ENCODE measurements at places on chromosomes 3 and 15. TPM values are rescaled to one million over a fixed set of nuclear protein-coding genes. Genes with fewer than 3 reads are reported as not detected.

The PRTG gene
- total RNA-seq: not detected

DNA sequence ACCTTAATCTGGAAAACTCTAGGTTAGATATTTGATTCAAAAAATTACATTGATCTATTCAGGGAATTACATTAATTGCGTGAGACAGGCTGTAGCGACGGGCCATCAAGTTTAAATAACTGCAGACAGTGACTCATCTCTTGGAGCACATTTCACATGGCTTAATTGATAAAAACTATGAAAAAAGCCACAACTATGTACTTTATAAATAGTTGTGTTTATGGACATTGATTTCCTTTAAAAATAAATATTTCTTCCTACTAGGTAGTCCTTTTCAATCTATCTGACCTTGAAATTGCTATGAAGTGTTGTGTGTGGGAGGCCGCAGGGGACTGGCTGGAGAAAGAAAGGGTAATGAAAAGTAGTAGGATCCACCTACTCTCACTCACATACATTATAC lies 157.8 kb downstream of the IL1RAP start:
- H3K36me3 ChIP-seq: no peaks in the 10 kb centered on the region
- DNase-seq: no peak
- H3K4me3 ChIP-seq: no peak overlapping the region
- no peak overlapping the region for H3K27ac ChIP-seq
- peaks cover 5% of the 10 kb centered on the region for H3K27me3 ChIP-seq
- no peaks in the 10 kb centered on the region for H3K4me1 ChIP-seq

The ZXDC gene
- 29.2 TPM for total RNA-seq

- H3K36me3 ChIP-seq: no peaks in the 10 kb centered on the region
- DNase-seq: no peak
- H3K27ac ChIP-seq: no peak overlapping the region
These were observed 218.0 kb upstream of the CDIN1 start for GRCh38 chr15:36361351-36361870.

GRCh38 chr15:68435966-68436365 lies 4.0 kb upstream of the ITGA11 start:
- H3K27me3 ChIP-seq: peaks cover 46% of the 10 kb centered on the region
- H3K36me3 ChIP-seq: no peaks in the 10 kb centered on the region
- no peak for DNase-seq
- no peak overlapping the region for H3K27ac ChIP-seq

The FEZF2 gene
- not detected for total RNA-seq

GRCh38 chr3:157127268-157127667 lies 32.7 kb downstream of the CCNL1 start:
- no peaks in the 10 kb centered on the region for H3K36me3 ChIP-seq
- no peak for DNase-seq
- peaks cover 59% of the 10 kb centered on the region for H3K4me1 ChIP-seq
- no peak overlapping the region for H3K27ac ChIP-seq
- H3K27me3 ChIP-seq: no peaks in the 10 kb centered on the region
- H3K4me3 ChIP-seq: no peak overlapping the region

DNA sequence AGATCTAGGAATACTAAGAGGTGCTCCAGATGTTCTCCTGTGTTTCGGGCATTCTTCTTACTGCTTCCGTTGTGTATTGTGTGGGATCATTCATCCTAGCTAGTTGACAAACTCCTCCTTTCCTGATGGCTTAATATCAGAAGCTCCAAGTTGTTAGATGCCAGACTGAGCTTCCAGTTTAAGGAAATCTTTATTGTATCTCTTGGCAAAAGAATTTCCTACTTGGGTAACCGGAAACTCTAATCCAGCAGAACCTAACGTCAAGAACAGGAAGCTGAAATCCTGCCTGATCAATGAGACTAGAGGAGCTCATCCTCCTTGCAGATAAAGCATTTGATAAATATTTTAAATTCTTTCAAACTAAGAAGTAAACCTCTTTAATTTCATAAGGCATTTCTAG lies 27.7 kb upstream of the MYH15 start:
- H3K27me3 ChIP-seq: peaks cover 2% of the 10 kb centered on the region
- DNase-seq: no peak

DNA sequence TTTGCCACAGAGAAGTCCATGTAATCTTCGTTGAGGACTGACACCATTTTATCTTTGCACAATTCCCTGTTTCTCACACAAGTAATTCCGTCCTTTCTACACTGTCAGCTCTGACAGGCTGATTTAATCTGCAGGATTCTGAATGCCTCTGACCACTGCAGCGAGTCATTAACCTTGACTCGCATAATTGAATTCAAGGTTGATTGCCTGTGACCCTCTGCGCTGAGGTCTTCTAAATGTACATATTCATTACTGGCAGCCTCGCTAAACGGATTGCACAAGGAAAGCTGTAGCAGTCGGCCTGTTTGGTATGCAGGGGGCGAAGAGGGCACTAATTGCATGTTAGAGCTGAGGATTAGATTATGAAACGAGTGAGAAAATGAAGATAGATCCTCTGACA lies 147.8 kb downstream of the SHOX2 start:
- H3K4me3 ChIP-seq: no peak overlapping the region
- H3K36me3 ChIP-seq: no peaks in the 10 kb centered on the region
- DNase-seq: no peak
- no peaks in the 10 kb centered on the region for H3K27me3 ChIP-seq
- no peak overlapping the region for H3K27ac ChIP-seq
- no peaks in the 10 kb centered on the region for H3K4me1 ChIP-seq

The PTH1R gene
- not detected for total RNA-seq

DNA sequence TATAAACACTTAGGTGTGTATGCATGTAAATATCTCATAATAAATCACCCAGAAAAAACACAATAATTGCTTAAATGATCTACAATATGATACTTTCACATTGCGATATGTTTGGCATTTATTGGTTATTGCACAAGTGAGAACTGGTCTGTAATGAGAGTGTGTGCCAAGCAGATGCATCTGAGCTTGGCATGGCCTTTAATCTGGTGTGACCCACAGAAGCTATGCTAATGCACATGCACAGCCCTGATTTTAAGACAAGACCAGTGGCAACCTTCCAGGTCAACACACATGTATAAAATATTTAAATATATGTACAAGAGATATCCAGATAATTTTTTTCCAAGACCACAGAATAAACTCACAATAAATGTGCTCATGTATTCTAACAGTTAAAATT lies 42.7 kb downstream of the C2CD4A start:
- no peak overlapping the region for H3K27ac ChIP-seq
- no peak for DNase-seq
- H3K27me3 ChIP-seq: no peaks in the 10 kb centered on the region
- H3K4me1 ChIP-seq: peaks cover 13% of the 10 kb centered on the region
- no peaks in the 10 kb centered on the region for H3K36me3 ChIP-seq
- H3K4me3 ChIP-seq: no peak overlapping the region

DNA sequence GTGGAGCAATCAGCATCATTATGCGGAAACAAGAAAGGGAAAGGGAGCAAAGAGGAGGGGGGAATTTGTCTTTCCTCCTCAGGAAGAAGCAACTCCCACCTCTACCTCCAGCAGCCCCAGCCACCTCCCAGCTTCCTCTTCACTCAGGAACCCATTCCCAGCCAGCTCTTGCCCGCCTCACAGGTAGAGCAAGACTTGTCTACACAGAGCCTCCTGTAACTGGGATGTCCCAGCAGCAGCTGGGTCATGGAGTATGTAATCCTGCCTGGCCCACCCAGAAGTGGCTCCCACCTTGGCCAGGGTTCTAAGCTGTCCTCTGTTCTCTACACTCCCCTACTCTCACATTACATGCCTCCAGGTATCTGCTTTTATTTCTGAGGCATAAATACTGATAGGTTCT lies 14.0 kb downstream of the IGDCC3 start:
- peaks cover 32% of the 10 kb centered on the region for H3K27me3 ChIP-seq
- H3K36me3 ChIP-seq: no peaks in the 10 kb centered on the region
- no peak overlapping the region for H3K27ac ChIP-seq
- H3K4me1 ChIP-seq: no peaks in the 10 kb centered on the region
- DNase-seq: no peak

The LTF gene
- not detected for total RNA-seq

DNA sequence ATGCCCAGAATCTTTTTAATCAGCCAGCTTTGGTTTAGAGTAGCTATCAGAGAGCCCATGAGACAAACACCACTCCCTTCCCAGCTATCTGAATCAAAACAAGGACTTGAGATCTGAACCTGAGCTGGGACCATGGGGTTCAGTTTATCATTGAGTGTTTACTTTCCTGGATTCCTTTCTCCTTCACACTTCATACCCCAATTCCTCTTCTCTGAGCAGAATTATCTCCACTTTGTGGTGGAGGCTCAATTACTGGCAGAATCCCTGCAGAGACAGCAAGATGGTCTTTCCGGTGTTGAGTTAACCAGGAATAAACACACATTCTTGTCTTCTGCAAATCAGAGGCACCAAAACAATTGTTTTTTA lies 102.4 kb downstream of the RPL22L1 start:
- no peak overlapping the region for H3K27ac ChIP-seq
- no peaks in the 10 kb centered on the region for H3K36me3 ChIP-seq

GRCh38 chr3:43346978-43347749 lies 60.8 kb downstream of the SNRK start:
- H3K4me3 ChIP-seq: peak overlapping the region; percentile 49
- peak overlapping the region; percentile 92 for H3K27ac ChIP-seq
- peaks cover 83% of the 10 kb centered on the region for H3K4me1 ChIP-seq
- peaks cover 79% of the 10 kb centered on the region for H3K36me3 ChIP-seq

GRCh38 chr3:68256635-68257223 lies 602.3 kb upstream of the SUCLG2 start:
- H3K4me1 ChIP-seq: no peaks in the 10 kb centered on the region
- no peak overlapping the region for H3K4me3 ChIP-seq
- DNase-seq: no peak
- H3K36me3 ChIP-seq: no peaks in the 10 kb centered on the region
